ENCODE measurements at places on chromosomes 7 and 10.

- DNase-seq = no peak
Observed at GRCh38 chr7:99525713-99526440, 21.4 kb downstream of the ZKSCAN5 start.

DNA sequence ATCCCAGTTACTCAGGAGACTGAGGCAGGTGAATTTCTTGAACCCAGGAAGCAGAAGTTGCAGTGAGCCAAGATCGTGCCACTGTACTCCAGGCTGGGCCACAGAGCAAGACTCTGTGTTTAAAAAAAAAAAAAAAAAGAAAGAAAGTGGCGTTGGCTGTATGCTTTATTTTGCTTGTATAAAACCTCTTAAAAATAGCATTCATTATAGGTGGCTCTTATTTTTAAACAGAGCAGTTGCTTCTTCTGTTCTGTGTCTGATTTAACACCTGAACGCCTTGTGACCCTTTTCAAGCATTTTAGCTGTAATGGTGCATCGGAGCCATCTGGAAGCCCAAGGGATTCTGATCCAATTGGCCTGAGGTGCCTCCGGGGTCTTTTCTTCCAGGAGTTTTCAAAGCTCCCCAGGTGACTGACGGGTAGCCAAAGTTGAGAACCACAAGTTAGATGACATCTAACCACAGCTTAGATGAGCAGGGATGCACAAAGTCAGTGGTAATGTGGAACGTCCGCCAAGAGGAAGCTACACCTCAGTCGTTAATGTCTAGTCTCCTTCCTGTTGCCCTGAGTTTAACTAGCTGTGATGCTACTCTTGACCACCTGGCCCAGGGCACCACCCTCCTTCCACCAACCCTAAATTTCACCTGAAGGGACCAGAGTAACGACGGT, 274.6 kb upstream of the KLF6 start:
- no peak for DNase-seq

DNA sequence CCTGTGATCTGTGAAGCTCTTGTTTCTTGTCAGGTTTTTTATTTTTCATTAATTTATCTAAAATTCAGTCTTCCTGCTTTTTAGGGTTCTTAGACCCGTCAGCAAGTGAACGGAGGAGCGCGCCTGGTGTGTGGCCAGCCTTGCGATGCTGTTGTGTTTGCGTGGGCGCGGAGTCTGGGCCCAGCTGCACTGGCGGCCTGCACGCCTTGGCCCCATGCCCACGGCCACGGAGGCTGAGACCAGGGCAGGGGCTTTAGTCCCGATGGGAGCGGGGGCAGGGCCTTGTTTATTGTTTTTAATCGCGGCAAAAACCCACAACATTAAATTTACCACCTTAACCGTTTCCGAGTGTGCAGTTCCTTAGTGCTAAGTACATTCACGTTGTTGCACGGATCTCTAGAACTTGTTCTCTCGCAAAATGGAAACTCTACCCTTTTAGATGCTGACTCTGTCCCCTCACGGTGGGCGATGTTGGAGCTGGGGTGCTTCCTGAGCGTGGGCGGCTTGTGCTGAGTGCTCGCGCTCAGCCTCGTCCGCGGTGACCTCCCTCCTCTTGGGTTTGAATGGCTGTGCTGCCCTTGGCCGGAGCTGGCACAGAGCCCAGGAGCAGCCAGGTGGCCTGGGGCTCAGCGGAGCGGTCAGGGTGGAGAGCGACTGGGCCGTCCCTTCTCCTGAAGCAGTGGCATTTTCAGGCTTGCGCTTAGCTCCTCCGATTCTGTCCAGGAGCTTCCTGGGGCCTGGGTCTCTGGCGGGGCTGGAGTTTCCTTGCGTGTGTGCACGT, 69.1 kb downstream of the INPP5A start:
- DNase-seq = no peak

DNA sequence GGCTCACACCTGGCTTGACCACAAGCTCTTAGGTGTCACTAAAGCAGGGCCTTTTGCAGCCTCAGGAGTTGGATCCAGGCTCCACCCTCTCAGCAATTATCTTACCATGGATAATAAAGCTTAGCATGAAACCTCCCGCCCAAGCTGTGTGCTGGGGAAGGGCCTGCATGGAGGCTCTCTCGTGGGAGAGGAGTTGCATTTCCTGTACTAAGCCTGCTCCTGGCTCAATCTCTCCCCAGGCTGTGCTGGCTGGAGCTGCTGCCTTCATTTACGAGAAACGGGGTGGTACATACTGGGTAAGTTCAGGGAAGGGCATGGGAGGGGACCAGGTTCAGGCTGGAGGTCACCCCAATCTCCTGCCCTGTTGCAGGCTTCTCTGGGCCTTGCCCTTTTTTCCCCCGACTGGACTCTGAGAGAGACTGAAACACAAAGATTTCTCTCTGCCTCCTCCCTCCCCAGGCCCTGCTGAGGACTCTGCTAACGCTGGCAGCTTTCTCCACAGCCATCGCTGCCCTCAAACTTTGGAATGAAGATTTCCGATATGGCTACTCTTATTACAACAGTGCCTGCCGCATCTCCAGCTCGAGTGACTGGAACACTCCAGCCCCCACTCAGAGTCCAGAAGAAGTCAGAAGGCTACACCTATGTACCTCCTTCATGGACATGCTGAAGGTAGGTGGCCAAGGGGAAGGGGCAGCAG, 2.7 kb downstream of the TMEM176A start:
- no peak for DNase-seq

GRCh38 chr7:111436608-111437007, 125.7 kb downstream of the IMMP2L start:
- DNase-seq = no peak

DNA sequence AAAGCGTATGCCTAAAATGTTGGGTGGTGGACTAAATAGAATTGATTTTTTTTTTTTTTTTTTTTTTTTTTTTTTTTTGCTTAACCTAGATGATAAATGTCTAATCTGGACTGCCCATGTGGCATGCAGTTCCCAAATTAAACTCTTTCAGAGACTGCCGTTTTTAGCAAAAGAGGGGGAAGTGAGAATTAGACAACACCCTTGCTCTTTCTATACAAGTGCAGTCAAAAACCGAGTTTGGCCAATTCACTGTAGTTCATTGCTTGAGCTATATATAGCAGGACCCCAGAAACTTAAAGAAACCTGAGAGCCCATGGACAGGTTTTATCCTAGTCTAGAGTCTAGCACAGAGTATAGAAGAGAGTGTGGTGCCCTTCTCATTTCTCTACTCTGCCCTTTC, 141.9 kb downstream of the GRM3 start:
- DNase-seq = no peak

Data from activated naive CD4-positive, alpha-beta T cell (primary cell).